Fibroblast of villous mesenchyme (primary cell): ENCODE measurements at places on chromosomes 12 and 14.

DNA sequence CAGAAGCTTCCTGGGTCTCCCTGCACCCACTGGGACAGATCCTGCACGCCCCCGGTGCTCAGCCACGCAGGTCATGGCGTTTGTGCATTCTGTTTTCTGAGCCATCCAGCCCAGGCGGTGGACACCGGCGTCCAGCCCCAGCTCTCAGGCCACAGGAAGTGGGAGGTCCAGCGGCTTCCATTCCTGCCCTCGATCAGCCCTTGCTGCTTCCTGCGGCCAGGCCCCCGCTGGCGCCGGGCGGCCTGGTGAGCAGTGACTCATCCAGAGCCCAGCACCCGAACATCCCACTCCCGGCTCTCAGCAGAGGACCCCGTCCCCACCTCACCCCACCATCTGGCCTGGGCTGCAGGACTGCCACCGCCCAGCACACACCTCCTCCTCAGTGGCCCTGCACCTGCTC, 18.0 kb upstream of the NUDT14 start:
- peak; percentile 54 for DNase-seq

GRCh38 chr12:19382111-19382526, 57.2 kb upstream of the AEBP2 start:
- DNase-seq, result peak; percentile 77

- no peak for DNase-seq
Measured at GRCh38 chr14:36367985-36368774, 47.7 kb upstream of the MBIP start.

GRCh38 chr12:43516045-43516444, 36.0 kb downstream of the ADAMTS20 start:
- no peak for DNase-seq

- no peak for DNase-seq
Measured at GRCh38 chr14:40365305-40365704, 933.1 kb upstream of the FBXO33 start.

DNA sequence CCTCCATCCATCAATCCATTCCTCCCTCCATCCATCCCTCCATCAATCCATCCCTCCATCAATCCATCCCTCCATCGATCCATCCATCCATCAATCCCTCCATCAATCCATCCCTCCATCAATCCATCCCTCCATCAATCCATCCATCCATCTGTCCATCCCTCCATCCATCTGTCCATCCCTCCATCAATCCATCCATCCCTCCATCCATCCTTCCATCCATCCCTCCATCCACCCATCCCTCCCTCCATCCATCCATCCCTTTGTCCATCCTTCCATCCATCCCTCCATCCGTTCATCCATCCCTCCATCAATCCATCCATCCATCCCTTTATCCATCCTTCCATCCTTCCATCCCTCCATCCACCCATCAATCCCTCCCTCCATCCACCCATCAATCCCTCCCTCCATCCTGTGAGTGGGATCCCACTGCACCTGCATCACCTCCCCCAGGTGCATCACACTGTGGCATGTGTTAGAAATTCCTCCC, 338.1 kb upstream of the SFSWAP start:
- DNase-seq, result no peak

- no peak for DNase-seq
Measured at GRCh38 chr12:117091758-117092510, 7.3 kb downstream of the TESC start.

DNA sequence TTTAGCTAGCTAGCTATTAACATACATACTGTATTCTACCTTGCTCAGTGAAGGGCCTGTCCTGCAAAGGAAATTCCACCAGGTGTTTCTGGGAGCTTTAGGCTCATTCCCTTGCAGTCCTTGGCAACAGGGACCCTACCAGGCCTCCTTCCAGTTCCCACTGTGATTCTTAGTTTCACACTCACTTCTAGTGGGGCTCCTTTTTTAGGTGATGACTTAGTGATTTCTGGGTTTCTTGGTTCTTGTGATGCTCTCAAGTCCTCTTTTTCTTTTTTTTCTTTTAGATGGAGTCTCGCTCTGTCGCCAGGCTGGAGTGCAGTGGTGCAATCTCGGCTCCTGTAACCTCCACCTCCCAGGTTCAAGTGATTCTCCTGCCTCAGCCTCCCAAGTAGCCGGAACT, 10.4 kb upstream of the STRN3 start:
- no peak for DNase-seq

DNA sequence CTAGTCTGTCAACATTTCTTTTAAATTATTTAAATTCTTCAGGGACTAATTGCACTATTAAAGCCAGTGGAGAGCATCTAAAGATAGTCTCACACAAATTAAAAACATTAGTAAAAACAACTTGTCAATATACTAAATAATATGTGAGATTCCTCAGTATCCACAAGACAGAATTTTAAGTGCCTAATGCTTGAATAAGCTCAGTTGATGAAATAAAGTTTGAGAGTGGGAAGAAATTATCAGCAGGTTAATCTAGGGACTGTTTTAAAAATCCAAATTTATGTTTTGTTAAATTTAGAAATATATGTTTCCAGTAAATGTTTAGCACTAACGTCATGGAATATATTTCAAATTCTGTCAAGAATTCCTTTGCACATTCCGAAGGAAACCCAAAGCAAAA, 105.2 kb downstream of the SLC41A2 start:
- no peak for DNase-seq

- no peak for DNase-seq
Measured at GRCh38 chr12:41424651-41425050, 236.5 kb downstream of the PDZRN4 start.

DNA sequence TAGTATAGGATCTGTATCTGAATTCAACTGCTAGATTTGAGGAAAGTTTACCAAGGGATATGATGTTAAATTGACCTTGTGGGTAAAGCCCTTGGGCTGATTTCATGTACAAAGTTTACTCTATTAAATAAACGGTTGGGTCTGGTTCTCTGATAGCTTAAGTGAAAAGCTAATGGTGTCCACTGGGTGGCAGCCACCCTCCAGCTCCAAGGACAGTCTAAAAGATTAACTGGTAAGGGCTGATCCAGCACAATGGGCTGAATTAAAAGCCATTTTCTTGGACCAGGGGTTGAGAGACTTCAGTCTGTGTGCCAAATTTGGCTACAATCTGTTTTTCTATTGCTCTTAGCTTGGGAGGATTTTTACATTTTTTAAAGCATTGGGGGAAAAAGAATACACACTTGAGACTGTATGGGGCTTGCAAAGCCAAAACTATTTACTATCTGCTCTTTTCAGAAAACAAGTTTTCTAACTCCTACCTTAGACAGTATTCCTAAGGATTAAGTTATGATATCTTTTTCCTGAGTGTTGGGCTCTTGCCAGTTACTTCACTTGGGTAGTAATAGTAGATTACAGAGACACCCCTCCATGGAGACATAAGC, 116.5 kb downstream of the GPHN start:
- peak; percentile 65 for DNase-seq

DNA sequence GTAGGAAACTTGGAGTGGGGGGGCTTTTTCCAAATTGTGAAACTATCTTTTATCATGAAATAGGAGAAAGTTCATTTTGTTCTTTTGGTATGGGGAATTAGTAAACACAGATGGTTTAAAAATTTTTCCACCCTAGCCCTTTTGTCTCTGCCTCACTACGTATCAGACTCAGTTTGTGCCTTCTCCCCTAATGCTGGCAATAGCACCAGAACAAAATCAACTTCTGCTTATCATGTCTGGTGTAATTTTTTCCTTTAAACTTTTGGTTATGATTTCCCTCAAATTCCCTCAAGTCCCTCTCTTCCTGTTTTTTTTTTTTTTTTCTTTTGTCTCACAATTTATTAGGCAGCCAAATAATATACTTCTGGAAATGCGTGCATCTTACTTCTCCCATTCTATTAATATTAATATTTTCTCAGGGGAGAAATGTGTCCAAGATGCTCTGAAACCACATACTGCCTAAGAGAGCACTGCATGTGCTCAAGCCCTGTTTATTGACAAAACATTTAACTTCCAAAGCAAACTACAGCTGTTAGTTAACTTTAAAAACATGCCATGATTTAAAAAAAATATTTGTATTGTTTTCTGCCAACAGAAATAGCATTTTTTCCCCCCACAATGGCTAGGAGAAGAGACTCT, 35.4 kb downstream of the TESPA1 start:
- no peak for DNase-seq

GRCh38 chr12:55659486-55660385, 23.0 kb downstream of the OR10P1 start:
- peak; percentile 68 for DNase-seq

- DNase-seq, result no peak
Measured at GRCh38 chr14:89134640-89135039, 282.4 kb downstream of the FOXN3 start.

- DNase-seq, result no peak
Measured at GRCh38 chr12:4252601-4253000, 21.0 kb upstream of the CCND2 start.

DNA sequence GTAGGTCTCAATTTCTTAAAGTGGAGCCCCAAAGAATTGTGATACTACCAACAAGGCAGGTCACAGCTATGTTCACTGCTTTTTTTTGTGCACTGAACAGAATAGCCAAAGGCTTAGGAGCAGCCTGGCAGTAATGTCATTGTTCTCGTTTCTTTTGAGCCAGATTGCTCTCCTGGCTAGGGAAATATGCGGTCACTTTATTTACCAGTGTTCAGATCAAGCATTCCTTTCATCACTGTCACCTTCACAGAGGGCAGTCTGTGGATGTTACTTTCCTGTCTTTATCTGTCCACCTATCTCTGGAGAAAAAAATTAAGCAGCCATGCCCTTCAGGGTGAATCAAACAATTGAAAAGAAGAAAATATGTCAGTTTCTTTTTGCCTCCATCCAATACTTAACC, 159.6 kb downstream of the BTG1 start:
- DNase-seq, result no peak

DNA sequence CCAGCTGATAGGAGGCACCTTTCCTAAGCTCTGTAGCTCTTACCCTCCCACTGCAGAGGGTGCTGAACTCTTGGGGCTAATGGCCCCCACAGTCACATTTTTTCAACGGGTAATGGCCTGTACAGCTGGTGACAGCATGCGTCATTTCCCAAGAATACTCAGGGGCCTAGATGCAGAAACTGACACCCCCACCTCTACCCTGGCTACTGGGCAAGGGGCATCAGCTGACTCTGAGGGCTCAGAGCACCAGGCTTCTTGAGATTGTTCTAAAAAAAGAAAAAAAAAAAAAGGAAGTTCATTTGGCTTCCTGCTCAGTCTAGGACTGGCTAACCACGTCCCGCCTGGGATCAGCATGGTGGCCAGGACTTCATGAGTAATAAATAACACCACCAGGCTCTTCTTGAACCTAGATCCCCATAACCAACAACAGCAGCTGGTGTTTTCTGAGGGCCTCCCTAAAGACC, 35.2 kb downstream of the ZFP36L1 start:
- peak; percentile 20 for DNase-seq

GRCh38 chr12:3311491-3312103, 179.4 kb upstream of the PRMT8 start:
- no peak for DNase-seq
